Choroid plexus epithelial cell (primary cell): ENCODE measurements at places on chromosomes 2 and 18.
A peak's percentile ranks its signal among the peaks of the same experiment; 100 is the strongest.

- DNase-seq, result peak; percentile 93
Observed at GRCh38 chr2:19538411-19538963, 180.1 kb upstream of the OSR1 start.

DNA sequence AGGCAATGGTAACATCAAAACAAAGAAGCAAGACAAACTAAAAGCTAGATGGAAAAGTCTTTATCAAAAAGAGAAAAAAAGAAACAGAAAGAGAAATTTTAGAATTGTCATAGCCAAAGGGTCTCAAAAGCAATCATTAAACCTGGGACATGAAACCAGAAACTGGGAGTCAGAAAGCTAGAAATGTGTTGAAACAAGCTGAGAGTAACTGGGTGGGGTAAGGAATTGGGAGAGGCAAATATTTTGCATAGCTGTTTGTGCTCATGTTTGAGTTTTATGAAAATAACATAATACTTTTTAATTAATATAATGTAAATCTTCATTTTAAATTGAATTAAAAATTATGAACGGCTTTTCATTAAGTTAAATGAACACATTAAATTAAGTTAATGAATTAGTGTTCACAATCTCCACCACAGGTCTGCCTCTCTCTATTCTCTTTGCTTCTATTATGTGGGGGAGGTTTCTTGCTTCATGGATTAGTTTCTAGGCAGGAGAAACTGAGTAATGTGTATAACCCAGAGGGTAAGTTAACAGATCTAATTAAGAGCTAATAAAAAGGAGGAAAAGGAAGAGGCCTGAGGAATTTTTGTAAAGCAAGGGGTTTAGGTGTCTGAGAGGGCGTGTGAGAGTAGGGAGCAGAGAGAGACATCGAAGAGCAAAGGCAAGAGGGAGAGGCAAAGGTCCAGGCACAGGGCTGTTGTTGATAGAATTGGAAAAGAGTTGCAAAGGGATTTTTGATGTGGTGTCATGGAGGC, 20.0 kb upstream of the SERPINB2 start:
- DNase-seq, result no peak

DNA sequence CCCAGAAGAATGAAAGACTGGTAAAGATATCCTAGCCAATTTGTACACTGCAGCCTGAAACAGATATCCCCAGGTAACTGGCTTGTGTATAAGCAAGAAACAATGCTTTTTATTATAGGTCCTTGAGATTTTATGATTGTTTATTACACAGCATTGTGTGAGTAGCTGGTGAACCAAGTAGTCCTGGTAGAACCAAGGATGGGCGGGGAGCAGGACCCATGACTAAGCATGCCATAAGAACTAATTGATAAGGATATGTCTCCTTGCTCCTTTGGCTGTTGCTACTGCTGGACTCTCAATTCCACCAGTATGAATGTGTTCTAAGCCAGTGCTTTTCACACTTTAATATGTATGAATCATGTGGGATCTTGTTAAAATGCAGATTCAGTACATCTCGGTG, 12.3 kb upstream of the ALMS1 start:
- DNase-seq, result no peak

GRCh38 chr18:23998820-23999219, 15.7 kb upstream of the TTC39C start:
- no peak for DNase-seq

- no peak for DNase-seq
Observed at GRCh38 chr2:169573974-169574299, 272 bp upstream of the FASTKD1 start.

DNA sequence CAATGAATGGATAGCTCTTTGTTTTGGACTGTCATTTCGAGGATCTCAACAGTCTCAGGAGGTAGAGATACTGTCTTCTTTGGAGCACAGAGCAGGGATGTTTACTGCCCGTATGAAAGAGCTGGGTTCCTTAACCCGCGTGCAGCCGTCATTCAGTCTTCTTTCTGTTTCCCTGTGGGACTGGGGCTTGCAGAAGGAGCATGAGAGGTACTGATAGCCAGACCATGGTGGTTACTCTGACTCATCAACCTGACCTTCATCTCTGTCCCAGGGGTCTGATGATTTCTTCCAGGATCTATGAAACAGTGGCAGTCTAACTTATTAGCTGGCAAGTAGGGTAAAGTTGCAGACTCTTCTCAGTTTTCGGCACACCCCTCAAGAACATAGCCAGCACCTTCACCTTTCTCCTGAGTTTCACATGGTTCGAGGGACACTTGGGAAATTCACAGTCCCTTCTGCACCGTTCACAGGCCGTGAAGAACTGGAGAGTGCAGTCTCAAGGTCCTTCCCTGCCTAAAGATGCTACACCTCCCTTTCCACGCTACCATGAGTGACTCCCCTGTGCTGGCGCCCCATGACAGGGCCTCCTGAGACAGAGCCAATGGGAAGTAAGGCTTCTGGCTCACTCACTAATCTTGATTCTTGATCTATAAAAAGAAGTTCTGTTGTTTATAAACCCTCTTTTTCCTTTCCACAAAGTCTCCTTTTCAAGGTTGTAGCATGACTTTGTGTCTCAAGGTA, 226.2 kb downstream of the MC4R start:
- peak; percentile 34 for DNase-seq

DNA sequence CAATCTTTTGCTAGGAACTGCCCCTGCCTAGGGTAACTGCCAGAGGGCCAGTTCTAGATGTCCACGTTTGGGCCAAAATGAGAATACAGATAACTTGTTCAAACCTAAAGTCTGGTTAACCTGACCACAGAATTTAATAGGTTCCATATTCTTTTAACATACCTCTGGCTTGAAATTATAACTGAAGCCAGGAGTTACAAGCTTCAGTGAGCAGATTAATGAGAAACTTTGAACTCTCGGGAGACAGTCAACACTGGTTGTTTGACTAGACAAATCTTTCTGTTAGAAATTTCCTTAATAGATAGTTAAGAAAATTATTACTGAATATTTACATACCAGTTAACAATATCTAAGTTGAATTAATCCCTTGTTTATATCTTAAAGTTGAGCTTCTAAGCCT, 110.0 kb upstream of the KLF7 start:
- no peak for DNase-seq

DNA sequence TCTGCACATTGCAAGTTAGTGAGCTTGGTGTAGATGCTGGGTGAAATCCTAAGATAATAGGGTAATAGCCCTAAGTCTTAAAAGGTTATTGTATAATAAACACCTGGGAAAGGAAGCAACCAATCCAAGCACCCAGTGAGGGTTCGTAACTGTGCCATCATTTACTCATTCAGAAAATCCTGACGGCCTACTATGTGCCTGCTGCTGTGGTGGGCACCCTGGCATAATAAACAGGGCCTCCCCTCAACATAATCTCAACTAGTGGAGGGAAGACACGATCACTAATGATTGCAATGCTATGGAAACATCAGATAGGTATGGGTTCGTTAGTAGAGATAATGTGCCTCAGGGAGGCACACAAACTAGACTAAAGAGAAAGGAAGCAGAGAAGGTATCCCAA, 48.9 kb upstream of the CCDC85A start:
- DNase-seq, result no peak

- peak; percentile 57 for DNase-seq
Observed at GRCh38 chr2:96537066-96537733, 648 bp downstream of the ARID5A start.
